ENCODE measurements at places on chromosomes 2 and 18. TPM values are rescaled to one million over a fixed set of nuclear protein-coding genes. Genes with fewer than 3 reads are reported as not detected.
A peak's percentile ranks its signal among the peaks of the same experiment; 100 is the strongest.

The RGPD3 gene
- total RNA-seq, result not detected

The TOGARAM2 gene
- 0.11 TPM for total RNA-seq

DNA sequence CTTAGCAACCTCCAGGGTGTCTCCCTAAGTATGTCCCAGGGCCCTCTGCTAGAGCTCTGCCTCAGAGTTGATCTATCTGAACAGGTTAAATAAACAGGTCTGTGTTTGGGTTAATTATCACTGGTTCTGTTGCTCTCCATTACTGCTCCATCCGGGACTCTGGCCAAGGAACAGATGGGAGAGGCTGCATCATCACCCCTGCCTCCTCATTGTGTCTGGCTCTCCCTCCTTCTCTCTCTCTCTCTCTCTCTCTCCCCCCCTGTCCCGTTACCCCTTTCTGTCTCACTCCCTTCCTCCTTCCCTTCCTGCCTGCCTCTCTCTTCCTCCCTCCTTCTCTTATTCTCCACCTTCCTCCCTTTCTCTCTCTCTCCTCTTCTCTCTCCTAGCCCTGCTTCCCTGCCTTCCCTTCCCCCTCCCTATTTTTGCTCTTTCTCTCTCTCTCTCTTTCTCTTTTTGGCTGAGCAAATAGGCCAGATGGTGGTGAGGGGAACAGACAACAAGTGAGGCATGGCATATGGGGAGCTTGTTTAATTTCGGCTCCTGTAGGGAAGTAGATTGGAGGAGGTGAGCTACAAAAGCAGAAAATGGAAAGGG is 62.1 kb downstream of the SETBP1 start:
- H3K27ac ChIP-seq, result no peak overlapping the region
- H3K27me3 ChIP-seq, result peaks cover 9% of the 10 kb centered on the region
- no peaks in the 10 kb centered on the region for H3K36me3 ChIP-seq

GRCh38 chr2:9556121-9556743 is 602 bp upstream of the ADAM17 start:
- peaks cover 66% of the 10 kb centered on the region for H3K4me1 ChIP-seq
- H3K4me3 ChIP-seq, result peak overlapping the region; percentile 98
- DNase-seq, result no peak

DNA sequence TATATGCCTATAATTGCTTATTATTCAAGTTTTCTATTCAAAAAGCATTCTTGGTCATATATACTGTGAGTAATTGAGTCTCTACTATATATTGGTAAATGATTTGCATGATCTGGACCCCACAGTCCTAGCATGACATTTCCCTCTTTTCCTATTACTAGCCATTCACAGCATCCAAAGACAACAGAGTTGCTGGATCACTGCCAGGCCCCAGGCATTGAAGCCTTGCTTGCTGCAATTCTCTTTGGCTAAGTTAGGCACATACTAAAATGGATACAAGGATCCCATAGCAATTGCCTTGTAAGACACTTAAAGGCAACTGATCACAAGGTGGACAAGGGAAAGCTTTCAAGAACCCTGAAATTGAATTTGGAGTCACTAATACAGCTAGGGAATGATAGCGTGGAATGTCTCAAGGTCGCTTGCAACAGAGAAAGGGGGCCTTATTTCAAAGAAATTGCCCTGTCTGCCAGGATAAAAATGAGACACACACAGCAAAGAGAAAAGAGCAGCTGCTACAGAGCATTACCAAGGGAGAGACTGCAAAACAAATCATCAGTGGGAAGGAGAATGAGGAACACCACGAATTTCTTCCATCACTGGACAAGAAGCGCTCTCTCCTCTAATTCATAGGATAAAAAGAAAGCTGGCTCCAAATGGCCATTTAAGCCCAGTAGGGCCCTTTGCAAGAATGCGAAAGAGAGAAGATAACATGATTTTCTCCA is 77.1 kb upstream of the EPHA4 start:
- no peaks in the 10 kb centered on the region for H3K36me3 ChIP-seq
- H3K27ac ChIP-seq, result no peak overlapping the region
- no peak for DNase-seq
- no peaks in the 10 kb centered on the region for H3K27me3 ChIP-seq
- no peaks in the 10 kb centered on the region for H3K4me1 ChIP-seq

DNA sequence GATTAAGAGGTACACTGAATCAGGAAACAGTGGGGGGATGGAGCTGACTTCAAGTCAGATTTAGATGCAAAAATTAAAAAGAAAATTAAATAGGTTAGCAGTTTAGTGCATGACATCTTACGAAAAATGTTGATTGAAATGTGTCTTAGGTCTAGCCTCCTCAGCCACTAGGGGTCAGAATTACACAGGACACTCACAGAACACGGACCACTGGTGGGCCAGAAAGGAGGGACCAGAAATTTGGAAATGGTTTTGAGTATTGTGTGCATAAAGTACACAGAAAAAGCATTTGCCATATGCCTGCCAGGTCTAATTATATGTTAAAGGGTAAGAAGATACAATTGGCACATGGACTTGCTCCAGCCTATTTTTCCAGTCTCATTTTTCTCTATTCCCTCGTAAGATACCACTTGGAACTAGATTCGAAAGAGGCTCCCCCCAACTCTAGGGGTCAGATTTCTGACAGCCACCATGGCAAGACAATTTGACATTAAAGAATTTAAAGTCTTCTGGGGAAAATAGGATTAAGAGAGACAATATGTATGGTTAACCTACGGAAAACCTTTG is 550.2 kb upstream of the SETBP1 start:
- H3K27me3 ChIP-seq, result no peaks in the 10 kb centered on the region
- H3K27ac ChIP-seq, result no peak overlapping the region
- no peaks in the 10 kb centered on the region for H3K4me1 ChIP-seq
- no peaks in the 10 kb centered on the region for H3K36me3 ChIP-seq
- H3K4me3 ChIP-seq, result no peak overlapping the region

Measured in HFFc6 (cell line).